ENCODE measurements at places on chromosomes 16 and 17. TPM values are rescaled to one million over a fixed set of nuclear protein-coding genes. Genes with fewer than 3 reads are reported as not detected.

The PKMYT1 gene
- 3.6 TPM for total RNA-seq

The RHBDL1 gene
- 1.2 TPM for total RNA-seq

GRCh38 chr17:26818736-26819135 is 475.2 kb upstream of the WSB1 start:
- DNase-seq = no peak

DNA sequence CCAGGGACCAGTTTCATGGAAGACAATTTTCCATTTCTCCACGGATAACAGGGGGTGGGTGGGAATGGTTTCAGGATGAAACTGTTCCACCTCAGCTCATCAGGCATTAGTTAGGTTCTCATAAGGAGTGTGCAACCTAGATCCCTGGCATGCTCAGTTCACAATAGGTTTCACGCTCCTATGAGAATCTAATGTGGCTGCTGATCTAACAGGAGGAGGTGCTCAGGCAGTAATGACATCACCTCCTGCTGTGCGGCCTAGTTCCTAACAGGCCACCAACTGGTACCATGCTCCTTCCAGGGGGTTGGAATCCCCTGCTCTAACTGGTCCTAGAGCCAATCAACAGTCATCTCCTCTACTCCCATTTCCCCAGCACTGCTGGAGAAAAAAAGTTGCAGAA is 19.9 kb downstream of the TEX14 start:
- DNase-seq = no peak
